ENCODE measurements at places on chromosomes 3 and 15.

- DNase-seq, result no peak
Measured at GRCh38 chr3:118671192-118671591, 363.5 kb downstream of the IGSF11 start.

DNA sequence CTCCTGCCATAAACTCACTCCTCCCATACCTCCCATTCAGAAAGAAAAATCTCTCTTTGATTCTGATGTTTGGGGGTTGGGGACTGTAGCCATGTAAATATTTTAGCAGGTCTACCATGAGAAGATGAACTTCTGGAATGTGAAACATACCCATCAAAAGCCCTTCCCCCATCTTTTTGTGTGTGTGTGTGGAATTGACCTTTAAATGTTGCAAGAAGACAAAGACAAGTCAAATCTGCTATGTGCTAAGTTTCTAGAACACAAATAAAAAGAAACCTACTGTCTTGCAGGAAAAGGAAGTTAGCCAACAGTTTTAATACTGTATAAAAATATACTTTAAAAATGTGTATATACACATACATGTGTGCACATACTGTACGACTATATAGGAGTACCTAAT is 29.7 kb upstream of the USP50 start:
- DNase-seq, result no peak

GRCh38 chr3:108713816-108714215 is 43.4 kb downstream of the RETNLB start:
- no peak for DNase-seq

GRCh38 chr15:52649686-52650085 is 29.5 kb downstream of the ATOSA start:
- DNase-seq, result no peak

DNA sequence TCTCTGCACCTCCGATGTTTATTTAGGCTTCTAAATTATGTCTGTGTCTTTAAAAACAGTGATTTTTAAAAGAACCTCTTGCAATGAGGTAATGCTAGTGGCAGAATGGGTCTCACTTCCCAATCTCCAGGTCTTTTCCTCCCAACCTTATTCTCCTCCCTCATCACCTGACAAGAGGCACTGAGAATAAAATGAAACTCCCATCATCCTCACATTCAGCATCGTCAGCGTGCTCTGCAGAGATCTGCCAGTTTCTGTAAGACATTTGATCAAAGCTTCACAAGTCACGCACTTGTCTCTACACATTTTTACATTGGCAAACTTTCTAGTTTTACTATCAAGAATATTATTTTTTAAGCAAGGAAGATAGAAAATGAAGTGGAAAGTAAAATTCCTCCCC is 420.5 kb downstream of the GABRB3 start:
- no peak for DNase-seq

GRCh38 chr3:46865031-46865507 is 1.8 kb upstream of the MYL3 start:
- DNase-seq, result no peak

All from NCI-H345 (cell line).